8988T (cell line): ENCODE measurements at places on chromosomes 7 and 10.

GRCh38 chr10:114035791-114036190, 7.9 kb upstream of the ADRB1 start:
- no peak for DNase-seq

DNA sequence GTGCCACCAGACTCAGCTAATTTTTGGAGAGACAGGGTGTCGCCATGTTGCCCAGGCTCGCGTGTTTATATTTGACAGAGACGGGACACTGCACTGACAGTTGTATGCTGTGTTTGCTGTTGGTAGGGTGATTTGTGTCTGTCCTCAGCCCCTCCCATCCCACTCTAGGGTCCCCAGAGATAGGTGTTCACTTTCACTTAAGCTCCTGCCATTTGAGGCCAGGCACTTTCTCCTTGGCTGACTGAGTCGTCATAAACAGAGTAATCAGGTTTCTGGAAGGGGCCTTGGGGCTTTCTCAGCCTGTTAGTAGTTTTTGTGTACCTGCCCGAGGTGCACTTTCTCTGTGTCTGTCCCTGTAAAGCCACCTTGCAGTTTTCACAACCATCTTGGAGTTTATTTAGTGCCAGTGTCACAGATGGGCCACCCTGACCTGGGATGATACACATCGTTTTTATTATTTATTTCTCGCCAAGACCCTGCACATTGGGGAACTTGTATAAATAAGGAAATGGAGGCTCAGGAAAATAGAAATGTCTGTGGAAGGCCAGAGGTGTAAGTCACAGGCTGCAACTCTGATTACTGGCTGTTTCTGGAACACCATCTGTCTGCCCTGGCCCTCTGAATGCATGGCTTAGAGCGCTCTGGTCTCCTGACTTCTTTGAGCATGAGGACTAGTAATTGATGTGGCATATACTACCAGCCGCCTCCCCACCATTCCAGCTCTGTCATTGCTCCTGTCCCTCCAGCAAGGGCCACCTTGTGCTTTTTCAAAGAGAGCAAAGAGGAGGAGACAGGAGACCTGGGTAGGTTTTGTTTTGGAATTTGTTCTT, 81.9 kb upstream of the PDCD4 start:
- DNase-seq, result no peak

DNA sequence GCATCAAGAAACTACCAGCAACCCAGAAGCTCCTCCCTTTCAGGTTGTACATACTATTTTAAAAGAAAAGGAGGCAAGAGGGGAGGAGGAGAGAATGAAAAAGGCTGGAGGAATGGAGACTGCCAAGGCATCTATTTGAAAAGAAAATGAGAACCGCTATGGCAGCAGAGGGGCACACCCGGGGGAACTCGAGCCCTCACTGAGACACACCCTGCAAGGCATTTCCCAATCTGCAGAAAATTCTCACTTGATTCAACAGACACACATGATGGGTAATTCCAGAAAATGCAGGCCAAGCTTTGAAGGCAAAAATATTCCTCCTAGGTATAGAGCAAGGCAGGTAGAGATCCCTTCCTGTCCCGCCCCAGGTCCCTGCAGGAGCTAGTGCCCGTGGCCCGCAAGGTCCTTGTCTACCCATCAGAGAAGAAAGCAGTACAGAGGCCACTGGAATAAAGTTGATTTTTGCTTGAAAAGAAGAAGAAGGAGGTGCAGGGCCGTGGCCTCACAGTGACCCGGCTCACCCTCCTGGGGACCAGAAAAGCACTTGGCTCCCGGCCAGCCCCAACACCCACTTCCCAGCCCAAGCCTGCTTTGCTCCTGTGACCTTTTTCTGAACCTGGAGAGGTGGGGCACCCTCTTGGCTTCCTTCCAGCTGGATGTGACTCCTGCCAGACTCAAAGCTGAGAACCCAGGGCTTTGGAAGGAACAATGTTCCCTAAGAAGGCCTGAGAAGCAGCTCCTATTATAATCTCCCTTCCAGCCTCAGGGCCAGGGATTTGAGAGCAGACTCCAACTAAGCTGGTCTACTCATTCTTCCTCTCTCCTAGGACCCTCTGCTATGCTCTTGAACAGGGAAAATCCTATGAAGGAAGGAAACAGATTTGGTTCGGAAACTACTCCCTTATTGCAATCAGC, 6.2 kb upstream of the PIK3CG start:
- no peak for DNase-seq

GRCh38 chr10:95290461-95291364, at the start of gene PDLIM1:
Gene PDLIM1, minus strand, starts transcription at chr10:95291003. Its CDS starts 88 bp downstream, at chr10:95290915.
- peak; percentile 83 for DNase-seq

GRCh38 chr10:128124813-128125403, 1.3 kb downstream of the MKI67 start:
- DNase-seq, result no peak

- no peak for DNase-seq
These were observed 363.7 kb upstream of the PODXL start for GRCh38 chr7:131919920-131920709.

- no peak for DNase-seq
These were observed 809.2 kb downstream of the NXPH1 start for GRCh38 chr7:9242636-9243035.

GRCh38 chr7:51238981-51239495, 77.6 kb downstream of the COBL start:
- no peak for DNase-seq

DNA sequence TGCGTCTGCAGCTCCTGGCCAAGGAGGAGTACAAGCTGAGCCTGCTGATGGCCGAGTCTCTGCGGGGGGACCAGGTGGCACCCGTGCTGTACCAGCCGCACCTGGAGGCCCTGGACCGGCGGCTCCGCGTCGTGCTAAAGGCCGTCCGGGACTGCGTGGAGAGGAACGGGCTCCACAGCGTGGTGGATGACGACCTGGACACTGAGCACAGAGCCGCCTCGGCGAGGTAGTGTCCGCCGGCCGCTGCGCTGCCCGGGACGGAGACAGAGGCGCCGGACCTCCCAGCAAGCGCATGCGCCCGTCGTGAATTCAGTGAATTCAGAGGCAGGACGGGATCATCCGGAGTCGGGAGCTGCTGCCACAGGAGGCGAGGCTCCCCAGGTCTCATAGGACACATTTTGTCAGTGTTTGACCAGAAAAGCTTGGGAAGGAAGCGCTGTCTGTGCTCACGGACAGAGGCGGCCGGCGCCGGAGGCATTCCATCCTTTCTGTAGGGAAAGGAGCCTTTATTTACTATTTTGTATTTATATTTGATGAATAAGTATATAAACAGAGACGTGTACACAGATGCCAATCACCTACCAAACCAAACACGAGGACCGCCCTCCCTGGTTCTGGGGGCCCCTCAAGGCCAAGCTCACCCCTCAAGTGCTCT, 30.1 kb upstream of the FOXL3 start:
- no peak for DNase-seq

DNA sequence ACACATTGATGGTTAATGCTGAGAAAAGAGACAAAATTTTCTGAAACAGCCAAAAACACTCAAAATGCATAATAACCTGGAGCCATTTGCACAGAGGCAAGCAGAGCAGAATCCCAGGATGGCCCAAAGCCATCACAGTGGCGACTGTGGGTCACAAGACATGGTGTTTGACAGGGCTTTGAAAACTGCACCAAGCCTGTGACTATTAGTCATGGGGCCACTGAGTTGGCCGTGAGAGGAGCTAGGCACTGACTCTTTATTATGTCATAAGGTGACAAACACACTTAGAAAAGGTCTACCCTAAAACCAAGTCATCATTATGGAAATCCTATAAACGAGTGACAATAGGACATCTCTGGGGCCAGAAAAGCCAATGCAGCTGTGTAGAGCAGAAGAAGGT, 23.9 kb downstream of the DRGX start:
- no peak for DNase-seq

GRCh38 chr7:195010-195829, 2.8 kb downstream of the FAM20C start:
- DNase-seq, result no peak

DNA sequence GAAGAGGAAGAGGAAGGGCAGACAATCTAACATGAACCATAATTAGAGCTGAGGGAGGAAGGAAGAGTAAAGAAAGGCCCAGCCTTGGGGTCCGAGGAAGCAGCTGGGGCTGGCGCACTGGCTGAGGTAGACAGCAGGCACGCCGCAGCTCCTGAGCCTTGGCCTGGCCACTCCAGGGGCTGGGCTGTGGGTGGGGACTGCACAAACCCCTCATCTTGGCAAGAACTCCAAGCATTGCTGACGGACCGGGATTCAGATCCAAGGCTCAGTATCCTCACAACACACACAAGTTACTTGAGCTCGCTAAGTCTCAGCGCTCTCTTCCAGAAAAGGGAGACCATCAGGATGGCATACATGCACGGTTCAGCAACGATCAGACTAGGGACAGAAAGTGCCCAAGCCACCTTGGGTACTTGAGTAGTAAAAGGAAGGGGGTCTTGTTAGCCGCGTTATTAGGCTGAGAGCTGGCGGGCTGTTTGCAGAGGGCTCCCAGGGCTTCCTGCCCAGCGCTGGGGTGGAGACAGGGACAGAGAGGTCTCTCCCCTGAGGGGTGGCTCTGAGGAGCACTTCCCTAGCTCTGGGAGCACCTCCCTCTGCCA, 4.5 kb downstream of the TNS3 start:
- no peak for DNase-seq

DNA sequence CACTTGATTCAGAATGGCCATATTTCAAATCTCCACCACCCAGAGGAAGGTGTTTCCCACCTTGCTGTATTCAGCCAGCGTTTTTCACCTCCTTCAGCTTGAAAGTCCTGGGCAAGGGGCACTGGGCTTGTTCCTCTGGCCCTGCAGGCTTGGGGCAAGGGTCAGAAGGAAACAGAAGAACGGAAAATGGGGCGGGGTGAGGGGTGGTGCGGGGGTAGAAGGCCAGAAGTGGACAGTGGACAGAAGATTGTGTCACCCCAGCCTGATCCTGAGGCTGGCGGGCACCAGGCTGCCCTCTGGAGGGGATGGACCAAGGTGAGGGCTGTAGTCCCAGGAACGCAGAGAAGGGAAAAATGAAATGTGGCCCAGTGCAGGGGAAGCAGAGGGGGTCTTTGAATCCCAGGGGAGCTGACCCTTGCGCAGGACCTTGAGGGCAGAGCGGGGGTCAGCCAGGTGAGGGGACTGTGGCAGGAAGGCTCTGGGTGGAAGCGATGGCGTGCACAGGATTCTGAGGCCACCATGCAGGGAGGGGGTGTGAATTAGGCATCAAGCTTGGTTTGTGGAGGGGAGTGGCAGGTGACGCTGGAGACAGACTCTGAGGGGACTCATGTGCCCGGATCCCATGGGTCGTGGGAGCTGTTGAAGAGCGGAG, 23.0 kb downstream of the TMEM120A start:
- no peak for DNase-seq

DNA sequence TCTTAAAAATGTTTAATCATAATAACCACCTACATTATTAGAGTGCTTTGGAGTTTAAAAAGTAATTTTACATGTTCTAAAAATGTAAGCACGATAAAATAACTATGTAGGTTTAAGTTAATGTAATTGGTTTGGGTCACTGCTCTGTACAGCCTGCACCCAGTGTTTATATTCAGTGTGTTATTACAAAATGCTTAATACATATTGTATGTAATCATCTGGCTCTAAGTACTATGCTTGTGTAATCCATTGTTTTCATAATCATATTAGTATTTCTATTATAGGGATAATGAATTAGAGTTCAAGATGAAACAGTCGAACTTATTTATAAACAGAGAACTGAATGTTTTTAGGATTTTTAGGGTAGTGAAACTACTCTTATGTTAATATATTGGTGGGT, 13.1 kb downstream of the RPA3 start:
- no peak for DNase-seq

DNA sequence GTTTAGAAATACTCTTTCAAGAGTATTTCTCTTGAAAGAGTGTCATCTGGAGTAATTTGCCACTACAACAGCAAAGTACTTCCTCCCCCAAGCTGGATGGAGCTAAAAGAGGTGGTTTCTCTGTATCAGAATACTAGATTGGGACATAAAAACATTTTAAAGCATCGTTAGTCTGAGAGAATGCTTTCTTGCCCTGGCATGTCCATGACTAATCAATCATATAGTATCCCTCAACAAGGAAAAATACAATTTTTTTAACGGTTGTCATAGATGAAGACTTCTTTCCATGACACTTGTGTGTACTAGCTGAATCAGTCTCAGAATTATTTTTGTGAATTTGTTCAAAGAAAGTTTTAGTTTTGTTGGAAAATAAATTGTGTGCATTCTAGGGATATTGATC, 237.9 kb downstream of the NEBL start:
- no peak for DNase-seq

DNA sequence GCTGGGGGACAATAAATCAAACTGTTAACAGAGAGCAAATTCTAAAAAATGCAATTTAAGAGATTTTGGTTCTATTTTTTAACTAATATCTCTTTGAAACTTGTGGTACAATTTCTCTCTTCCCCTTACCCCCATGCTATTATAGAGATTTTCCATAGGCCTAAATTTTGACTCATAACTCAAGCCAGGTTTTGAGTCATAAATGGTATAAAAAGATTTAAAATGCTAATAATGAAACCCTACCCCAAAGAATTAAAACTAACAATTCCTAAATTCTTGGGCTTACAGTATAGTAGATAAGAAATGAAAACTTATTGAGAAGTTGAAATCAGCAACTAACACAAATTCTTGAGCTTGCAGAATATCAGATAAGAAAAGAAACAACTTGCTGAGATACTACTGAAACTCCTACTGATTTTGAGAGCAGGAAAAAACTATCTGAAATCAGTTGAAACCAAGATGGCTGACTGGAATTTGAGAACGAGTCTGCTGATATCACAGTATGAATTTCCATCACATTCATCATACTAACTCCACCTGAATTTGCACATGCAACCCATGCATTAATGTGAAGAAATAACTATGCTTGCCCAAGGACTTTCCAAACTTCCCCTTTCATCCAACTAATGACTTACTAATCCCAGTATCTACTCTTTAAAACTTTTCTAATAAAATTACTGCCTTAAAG, 36.3 kb downstream of the POT1 start:
- DNase-seq, result no peak

- DNase-seq, result no peak
These were observed 167.8 kb downstream of the CDCA7L start for GRCh38 chr7:21777921-21778320.

DNA sequence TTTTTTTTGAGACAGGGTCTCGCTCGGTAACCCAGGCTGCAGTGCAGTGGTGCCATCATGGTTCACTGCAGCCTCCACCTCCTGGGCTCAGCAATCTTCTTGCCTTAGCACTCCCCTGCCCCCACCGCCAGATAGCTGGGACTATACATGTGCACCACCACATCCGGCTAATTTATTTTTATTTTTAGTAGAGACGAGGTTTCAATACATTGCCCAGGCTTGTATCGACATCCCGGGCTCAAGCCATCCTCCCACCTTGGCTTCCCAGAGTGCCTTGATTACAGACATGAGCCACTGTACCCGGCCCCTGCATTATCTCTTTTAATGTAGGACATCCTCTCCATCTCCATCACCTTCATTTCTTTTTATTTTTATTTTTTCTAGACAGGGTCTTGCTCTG, 213.3 kb downstream of the CUX1 start:
- DNase-seq, result no peak
